ENCODE measurements at places on chromosomes 3 and 15.
A peak's percentile ranks its signal among the peaks of the same experiment; 100 is the strongest.

DNA sequence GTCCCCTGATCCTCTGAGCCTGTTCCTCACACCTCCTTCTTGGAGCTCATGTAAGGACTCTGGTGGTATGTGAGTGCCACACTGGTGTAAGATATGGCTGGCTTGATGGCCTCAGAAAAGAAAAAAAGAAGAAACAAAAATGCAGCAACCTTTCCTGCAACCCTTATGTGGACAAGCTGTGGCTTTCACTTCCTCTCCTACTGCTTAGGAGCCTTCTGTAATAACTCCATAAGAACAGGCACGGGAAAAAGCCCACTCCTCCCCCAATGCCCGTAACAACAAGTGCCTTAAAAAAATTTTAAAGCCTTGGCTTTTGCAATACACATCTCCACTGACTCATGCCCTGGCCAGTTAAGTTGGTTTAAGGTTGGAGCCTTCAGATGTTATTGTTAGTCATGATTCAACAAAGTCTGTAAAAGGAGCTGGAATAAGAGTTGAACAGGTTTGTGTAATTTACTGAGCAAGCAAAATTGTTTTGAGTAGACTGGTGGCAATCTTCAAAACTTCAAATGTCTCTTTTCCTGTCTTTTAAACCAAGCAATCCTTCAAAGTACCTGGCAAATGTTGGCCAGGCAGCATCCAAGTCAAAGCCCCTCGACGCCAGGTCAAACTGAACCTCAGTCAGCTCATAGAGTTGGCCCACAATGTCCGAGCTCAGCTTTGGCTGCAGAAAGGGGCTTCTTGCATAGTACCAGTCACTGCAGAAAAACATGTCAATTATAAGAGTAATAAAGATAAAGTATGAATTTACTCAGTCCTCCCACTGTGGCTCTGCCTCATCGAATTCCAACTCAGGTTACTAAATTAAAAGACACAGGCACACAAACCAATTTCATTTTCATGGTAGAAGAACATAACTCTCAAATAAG lies 22.9 kb downstream of the FYCO1 start:
- peak; percentile 100 for DNase-seq

GRCh38 chr3:66392966-66393332 lies 107.9 kb downstream of the LRIG1 start:
- DNase-seq: no peak

DNA sequence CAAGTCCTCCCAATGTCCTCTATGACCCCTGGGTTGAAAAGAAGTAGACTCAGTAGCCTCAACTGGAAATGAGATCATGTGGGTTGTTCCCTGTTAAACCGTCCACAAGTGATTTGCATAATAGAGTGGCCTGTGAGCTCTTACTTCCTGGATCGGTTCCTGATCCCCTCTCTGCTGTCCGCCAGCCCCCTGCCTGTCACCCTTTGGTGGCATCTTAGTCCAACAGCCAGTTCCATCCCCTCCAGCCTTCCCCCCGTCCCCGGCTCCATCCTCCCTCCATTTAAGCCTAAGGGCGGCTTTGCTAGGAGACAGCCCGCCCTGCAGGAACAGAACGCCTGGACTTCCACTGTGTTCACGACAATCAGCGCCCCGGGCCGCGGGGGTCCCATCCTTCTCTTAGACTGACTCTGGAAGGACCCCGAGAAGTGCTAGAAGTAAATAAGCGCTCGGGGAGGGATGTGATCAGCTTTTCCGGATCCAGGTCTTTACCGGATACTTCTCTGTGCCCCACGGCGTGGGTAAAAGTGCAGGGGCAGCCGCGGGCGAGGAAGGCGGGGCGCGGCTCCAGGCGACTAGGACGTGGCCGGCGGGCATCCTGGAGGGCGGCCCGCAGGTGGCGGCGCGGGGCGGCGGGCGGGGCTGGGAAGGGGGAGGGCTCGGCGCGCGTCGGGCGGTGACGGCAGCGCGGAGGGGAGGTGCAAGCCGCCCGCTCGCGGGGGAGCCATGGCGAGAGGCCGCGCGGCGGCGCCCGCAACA lies 51.2 kb upstream of the ULK4 start:
- DNase-seq: peak; percentile 98

DNA sequence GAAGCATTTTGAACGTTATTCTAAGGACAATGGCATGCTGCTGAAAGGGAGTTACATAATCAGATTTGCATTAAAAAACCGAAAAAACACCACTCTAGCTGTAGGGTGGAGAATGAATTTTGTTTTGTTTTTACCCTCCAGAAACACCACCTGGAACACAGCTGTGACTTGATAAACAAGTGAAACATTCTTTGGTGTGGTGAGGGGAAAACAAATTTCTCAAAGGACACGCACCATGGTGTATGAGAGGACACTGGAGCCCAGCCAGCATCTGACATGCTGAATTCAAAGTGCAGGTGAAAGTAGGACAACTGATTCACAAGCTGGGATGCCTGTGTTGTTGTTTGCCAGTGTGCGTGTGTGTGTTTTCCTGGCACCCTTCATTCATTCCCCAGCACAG lies 554.5 kb upstream of the TBL1XR1 start:
- DNase-seq: no peak

DNA sequence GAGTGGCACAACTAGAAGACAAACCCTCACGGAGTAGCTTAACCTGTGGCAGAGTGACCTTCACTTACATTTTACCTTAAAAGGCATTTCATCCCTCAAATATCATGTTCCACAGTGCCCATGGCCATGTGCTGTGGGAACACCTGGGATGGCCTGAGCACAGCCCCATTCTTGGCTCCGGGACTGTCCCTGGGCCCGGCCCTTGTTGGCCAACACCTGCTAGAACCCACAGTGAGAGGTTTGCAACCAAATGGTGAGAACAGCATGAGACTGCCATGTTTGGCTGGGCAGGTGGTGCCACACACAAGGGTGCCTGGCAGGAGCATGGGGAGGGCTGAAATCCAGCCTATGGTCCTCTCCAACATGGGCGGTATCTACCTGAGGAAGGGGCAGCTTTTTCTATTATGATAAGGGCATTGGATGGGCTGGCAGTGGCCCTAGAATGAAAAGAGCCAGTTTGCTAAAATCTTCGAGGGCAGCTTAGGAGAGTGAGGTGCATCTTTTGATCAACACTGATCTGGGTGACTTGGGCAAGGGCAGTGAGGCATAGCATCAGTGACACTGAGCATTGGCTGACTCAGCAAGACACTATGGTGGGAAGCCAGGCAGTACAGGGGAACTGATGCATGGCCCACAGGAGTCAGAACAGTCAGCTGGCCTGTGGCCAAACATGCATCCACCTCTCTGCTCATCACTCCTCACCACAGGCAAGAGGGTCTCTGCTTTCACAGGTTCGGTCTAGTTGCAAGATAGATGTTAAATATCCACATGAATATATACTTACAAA lies 53.9 kb downstream of the SYNM start:
- DNase-seq: no peak

DNA sequence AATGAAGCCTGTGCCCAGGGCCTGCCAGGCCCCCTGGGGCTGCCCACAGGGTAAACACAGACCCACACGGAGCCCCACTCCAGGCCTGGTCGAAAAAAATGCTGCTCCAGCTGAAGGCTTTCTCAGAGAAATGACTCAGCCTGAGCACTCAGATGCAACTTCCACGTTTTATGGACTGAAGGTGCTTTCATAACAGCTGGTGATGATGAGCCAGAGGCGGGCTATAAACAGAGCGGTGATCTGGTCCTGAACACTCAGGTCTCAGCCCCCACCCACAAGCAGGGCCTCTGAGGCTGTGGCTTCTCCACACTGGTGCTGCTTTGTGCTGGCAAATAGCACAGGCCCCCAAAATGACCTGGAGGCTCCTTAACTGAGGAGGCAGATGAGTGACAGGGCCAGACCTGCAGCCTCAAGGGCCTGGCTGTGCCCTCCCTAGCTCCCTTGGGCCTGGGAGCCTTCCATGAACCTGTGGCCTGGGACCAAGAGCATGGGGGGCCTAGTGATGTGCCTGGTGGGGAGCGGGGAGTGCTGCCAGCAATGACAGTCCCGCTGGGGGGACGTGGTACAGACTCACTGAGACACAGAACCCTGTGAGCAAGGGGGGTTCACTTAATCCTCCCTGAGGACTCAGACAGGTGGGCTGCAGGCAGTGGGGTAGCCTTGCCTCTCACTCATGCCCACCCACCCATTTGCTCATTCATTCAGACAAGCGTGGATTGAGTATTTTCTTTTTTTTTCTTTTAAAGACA lies 23.0 kb upstream of the FURIN start:
- DNase-seq: peak; percentile 85

DNA sequence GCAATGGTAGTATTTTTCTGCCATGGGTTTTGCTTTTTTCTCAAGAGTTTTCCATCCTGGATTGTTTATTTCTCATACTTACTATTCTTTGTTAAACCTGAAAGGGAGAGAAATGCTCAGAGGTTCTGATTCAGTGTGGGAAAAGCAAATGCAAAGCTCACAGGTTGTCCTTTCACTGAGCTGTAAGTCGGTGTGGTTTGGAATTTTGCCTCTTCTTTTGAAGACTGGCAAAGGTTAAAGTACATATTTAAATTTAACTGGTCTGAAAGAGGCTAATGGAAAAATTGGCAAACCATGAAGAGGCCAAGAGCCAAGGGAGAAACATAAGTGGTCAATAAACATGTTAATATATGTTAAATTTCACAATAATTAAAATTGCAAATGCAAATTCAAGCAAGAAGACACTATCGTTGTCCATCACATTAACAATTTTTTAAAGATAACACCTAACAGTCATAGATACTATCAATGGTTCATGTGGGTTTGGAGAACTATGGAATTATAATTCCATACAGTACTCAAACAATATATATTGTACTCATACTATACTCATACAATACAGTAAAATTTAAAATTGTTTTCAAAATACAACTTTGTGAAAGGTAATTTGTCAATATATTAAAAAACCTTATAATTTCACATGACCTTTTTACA lies 246.8 kb upstream of the STT3B start:
- DNase-seq: no peak

GRCh38 chr3:128679338-128679737 lies 28.7 kb upstream of the RPN1 start:
- DNase-seq: peak; percentile 65

DNA sequence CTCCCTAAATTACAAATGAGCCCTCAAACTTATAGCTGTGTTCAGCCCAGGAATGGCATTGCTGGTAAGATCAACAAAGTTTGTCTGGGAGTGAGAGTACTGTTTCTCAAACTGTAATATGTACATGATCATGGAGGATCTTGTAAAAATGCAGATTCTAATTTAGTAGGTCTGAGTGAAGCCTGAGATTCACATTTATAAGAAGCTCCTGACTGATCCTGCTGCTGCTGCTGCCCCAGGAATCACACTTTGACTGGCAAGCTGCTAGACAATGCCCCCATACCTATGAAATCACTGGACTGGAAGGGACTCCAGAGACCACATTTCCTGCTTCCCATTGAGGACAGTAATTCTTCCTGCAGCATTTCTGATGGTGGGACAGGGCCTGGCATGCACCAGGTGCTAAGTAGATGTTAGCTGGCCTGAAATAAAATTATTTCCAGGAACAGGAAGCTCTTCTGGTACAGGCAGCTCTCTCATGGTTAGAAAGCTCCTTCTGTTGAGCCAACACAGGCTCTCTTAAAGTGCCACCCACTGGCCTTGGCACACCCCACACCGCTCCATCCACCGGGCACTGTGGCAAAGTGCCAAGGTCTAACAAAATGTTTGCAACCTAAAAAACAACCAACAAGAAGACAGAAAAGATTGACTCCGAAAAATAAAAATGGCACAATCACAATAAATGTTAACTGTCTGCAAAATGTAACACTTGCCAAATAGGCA lies 36.7 kb upstream of the ZNF710 start:
- DNase-seq: peak; percentile 14

All from MV-4-11 (cell line).